Lower lobe of right lung (tissue), 2 donors: ENCODE measurements at places on chromosomes 6 and 20.
A peak's percentile ranks its signal among the peaks of the same experiment; 100 is the strongest.

- DNase-seq, result no peak
Observed at GRCh38 chr6:168060521-168060931, 18.5 kb downstream of the FRMD1 start.

DNA sequence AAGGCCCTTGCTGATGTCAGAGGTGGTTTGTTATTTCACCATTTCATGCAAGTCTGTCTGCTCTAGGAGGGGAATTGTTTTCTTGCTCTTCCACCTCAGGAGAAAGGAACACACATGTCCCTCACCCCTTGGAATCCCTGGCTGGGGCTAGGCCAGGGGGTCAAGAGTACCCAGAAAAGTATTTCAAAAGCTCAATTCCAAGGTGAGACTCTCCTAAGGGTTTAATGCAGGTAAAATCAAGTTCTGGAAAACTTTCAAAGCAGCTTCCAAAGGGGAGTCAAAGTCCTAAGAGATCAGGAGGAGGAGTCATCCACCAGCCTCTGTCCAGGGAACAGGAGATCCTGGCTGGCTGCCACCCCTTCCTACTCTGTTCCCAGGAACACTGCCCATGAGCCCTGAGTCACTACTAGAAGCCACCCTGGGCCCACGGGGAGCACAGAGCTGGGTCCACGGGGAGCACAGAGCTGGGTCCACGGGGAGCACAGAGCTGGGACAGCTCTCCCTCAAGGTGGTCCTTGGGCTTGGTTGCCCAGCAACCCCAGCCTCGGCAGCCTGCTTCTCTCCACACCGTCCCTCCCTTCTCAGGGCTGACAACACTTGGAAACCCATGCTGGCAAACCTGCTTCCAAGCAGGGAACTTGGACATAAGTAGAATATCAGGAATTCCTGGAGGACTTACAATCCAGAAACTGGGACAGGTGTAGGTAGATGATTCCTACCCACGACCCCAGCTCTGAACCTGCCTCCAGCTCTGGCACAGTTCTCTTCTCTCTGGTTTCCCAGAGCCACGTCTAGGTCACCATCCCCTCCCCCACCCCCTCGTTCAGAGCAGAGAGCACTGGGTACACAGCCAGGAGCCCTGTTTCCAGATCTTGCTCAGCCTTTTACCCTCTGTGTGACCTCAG is 35.3 kb upstream of the CDKN1A start:
- peak; percentile 58 for DNase-seq

DNA sequence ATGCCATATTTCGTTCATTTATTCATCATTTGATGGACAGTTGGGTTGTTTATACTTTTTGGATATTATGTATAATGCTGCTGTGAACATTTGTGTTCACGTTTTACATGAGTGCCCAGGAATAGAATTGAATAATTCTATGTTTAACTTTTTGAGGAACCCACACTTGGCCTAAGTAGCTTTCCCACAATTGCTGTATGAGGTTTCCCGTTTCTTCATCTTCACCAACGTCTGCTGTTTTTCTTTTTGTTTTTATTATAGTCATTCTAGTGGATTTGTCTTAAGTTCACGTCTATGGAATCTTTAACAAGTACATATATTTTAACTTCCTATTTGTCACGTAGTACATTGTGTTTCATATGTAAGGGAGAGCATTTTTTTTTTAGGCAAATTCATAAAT is 110.3 kb downstream of the JARID2 start:
- DNase-seq, result no peak

DNA sequence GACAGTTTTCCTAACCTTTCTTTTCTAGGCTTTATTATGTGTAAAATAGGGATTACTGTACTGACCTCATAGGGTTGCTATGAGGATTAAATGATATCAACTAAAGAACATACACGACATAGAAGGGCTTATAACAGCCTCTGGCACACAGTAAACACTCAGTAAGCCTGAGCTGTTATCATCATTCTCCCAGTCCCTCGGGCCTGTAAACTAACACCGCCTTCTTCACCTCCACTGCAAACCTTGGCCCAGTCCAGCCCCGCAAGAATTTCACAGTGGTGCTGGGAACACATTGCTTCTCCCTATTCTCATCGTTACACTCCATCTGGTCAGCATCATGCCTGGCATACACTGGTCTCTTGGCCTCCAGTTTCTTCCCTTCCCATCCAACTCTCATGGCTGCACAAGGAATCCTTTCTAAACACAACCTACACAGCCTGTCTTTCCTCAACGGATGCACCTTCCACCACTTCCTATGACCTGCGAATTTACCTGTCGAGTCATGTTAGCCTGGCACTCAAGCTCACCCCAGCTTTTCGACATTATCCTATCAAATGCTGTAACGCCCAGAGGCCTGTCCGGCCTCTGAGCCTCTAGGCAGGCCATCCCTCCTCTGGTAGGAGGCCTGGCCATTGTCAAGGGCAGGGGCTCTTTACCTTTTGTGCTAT is 92.1 kb downstream of the FYN start:
- no peak for DNase-seq

GRCh38 chr6:48564036-48564820 is 453.2 kb upstream of the PTCHD4 start:
- DNase-seq, result no peak

GRCh38 chr6:3523271-3523670 is 66.4 kb upstream of the SLC22A23 start:
- DNase-seq, result no peak

DNA sequence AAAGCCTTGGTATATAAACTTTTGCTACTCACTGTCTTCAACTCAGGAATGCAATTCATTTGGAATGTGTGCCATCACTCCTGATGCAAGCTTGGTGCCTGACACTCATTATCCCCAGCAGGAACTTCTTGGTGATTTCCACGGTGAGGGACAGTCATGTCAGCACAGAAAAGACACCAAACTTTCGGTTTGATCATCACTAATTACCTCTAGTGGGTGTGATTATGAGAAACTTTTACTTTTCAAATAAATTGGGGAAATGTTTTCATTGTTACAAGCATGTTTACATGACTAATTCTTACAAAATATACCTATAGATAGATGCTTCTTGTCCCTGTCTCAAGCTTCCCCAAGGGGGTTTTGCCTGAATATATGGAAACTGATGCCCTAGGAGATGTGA is 40.9 kb downstream of the RPP40 start:
- no peak for DNase-seq
